ENCODE measurements at places on chromosomes 2 and 18. TPM values are rescaled to one million over a fixed set of nuclear protein-coding genes. Genes with fewer than 3 reads are reported as not detected.
A peak's percentile ranks its signal among the peaks of the same experiment; 100 is the strongest.

DNA sequence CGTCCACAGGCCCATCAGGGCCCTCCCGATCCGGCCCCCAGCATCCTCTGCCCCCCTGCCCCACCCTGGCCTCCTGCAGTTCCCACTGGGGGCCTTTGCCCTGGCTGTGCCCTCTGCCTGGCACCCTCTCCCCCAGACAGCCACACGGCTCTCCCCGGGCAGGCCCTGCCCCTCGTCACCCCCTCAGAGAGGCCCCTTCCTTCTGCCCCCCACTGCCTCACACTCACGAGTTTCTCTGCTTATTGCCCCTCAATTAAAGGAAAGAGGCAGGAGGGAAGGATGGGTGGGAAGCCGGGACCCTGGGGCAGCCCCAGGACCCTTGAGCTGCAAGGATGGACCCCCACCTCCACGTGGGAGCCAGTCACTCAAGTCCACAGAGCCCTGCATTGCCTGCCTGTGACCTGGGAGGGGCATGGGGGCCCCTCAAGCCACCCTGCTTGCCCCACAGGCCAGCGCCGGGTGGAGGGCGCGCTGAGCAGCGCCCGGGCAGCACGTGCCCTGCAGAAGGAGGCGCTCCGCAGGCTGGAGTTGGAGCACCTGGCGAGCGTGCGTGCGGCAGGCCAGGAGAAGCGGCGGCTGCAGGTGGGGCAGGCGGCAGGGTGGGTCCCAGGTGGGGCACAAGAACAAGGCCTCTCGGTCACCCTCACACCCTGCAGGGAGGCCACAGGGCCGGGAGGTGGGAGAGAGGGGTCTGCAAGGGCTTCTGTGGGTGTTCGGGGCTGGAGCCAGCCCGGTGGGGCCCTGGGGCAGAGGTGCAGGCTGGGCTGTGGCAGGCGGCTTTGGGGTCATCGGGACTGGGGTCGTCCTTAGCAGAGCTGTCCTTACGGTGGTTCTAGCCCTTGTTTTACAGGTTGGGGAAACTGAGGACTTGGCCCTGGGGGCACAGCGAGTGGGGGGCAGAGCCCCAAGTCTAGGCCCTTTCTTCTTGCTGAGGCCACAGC, 30.5 kb upstream of the SNED1 start:
- no peak for DNase-seq

- no peak for DNase-seq
These were observed 59.1 kb upstream of the BOD1L2 start for GRCh38 chr18:57087644-57088376.

DNA sequence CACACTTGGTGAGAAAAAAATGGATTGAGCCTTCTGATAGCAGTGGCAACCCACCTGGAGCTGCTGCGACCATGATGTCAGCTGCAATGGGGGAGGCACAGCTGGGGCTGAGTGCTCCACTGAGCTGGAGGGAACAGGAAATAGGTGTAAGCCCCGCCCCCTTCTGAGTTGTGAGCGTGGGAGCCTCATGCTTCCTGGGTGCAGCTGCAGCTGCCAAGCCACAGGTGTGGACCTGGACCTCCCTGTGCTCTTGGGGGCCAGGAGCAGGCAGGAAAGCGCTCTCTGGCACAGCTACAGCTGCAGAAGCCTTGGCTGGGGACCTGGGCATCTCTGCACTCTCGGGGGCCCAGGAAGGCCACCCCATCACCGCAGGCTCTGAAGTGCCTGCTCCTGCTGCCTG, 970.6 kb downstream of the DCDC2C start:
- no peak for DNase-seq

DNA sequence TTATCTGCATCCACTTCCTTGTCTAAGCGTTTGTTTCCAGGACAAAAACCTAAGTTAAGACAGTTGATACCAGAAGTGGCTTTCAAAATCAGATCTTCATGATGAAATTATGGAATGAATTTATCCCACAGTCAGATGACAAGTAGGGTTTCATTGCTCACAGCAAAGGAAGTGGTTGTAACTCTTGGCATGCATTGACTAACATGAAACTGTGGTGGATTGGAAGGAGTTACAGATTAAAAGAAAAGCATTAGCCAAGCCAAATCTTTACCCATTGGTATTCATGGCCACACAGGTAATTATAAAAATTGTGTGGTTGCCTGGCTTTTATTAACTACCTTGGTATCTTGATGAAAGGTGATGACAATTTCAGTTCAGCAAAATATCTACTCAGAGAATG, 438.0 kb upstream of the NXPH2 start:
- no peak for DNase-seq

GRCh38 chr2:190318931-190319554, 583 bp downstream of the HIBCH start:
- no peak for DNase-seq

DNA sequence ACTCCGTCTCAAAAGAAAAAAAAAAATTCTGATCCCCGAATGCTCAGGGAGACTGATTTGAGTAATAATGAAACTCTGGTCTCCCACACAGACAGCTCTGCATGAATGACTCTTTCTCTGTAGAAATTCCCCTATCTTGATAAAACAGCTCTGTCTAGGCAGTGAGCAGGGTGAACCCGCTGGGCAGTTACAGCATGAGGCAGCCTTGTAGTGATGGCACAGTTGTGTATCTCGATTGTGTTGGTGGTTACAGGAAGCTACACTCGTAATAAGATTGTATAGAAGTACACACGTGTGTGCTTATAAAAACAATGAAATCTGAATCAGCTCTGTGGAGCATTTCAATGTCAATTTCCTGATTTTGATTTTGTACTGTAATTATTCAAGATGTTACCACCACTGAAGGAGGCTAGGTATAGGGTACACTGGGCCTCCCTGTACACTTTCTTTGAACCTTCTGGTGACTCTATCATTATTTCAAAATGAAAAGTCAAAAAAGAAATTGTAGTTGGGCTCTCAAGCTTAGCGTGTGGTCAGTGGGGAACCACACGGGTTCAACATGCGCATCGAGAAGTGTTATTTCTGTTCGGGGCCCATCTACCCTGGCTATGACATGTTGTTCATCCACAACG, 34.9 kb upstream of the ATP8B1 start:
- DNase-seq: no peak

- DNase-seq: peak; percentile 13
These were observed 63.2 kb upstream of the MGAT4A start for GRCh38 chr2:98793897-98794830.

- no peak for DNase-seq
These were observed 20.5 kb upstream of the KIF3C start for GRCh38 chr2:26002632-26003310.

- DNase-seq: no peak
These were observed 9.7 kb downstream of the ATP8B1 start for GRCh38 chr18:57793302-57793986.

DNA sequence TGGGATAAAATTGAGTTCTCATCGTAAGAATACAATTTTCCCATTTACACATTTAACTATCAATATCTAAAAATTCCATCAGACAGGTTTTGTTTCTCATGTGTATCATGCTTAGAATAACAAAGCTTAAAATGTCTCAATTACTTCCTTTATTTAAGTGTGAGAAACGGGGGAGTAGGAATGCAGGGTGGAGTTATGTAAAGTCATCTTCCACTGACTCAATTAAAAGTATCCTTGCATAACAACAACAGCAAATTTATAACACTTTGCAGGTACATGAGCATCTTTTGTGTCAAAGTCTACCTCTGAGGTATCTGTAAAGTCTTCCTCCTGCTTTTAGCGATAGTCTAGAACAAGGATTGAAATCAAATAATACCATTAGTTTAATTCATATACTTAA, 327.1 kb downstream of the EPHA4 start:
- DNase-seq: no peak

- DNase-seq: no peak
These were observed 867.4 kb downstream of the DSC3 start for GRCh38 chr18:30175061-30175574.

DNA sequence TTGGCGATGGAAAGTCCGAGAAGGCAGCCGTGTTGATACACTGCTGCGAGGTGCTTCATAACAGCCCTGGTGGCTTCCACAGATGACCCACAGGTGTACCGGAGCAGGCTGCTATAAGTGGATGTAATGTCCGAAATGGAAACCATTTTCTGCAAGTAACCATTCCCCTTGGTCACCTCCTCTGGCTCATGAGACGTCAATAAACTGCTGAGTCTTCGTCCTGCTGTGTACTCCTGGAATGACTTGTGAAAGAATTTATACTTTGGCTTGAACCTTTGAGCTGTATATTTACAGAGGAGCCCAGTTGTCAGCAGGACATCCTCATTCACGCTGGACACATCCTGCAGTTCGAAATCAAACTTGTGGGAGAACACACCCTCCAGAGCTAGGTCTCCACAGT, 14.4 kb downstream of the NLRC4 start:
- no peak for DNase-seq

DNA sequence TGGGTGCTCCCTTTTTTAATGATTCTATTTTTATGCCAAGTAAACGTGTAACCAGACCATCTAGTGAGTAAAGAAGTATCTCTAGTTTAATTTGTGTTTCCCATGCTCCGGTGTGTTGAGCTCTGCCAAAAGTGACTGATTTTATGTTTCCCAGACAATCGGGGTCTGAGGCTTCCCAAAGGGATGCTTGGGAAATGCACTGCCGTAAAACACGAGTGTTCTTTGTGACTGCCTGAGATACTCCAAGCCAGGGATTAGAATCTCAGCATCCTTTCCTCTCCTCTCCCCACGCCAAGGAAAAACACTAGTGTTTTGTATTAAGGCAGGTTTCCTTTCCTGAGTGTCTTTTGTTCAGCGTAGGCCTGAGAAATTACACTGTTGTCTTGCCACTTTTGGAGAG, 180.5 kb upstream of the NRP2 start:
- DNase-seq: no peak

- DNase-seq: no peak
These were observed 164.3 kb downstream of the MIB1 start for GRCh38 chr18:21904856-21905255.

The MEP1B gene
- total RNA-seq: not detected

The EMILIN2 gene
- total RNA-seq: 2.8 TPM

All from osteocyte (in vitro differentiated cells).